ENCODE measurements at places on chromosomes 7 and 10.

DNA sequence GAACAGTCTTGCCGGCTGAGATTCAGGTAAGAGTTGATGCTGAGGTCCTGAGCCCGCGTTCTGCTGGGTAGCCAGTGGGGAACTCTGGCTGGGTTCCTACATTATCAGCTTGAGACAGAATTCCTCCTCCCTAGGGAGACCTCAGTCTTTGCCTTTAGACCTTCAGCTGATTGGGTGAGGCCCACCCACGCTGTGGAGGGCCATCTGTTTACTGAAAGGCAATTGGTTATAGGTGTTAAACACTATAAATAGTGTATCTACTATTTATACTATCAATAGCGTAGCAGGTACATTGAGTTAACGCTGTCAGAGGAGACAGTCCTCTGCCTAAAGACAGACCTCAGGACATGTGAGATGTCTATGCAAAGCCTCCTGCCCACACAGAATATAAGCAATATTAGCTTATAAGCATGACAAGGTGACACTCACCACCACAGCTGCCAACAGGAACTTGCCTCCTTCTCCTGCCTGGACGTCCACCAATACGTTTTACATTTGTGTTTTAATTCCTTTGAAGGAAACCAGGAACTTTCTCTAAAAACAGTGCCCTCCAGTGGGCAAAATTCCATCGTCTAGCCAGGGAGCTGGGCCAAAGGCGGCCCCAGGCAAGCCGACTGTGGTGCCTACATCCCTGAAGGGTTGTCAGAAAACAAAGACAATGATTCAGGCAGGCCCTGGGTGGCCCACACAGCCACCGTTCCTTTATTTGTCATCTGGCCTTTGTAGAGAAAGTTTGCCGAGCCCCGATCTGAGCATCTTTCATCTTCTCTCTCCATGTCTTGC is 58.8 kb downstream of the INSIG1 start:
- DNase-seq: no peak

DNA sequence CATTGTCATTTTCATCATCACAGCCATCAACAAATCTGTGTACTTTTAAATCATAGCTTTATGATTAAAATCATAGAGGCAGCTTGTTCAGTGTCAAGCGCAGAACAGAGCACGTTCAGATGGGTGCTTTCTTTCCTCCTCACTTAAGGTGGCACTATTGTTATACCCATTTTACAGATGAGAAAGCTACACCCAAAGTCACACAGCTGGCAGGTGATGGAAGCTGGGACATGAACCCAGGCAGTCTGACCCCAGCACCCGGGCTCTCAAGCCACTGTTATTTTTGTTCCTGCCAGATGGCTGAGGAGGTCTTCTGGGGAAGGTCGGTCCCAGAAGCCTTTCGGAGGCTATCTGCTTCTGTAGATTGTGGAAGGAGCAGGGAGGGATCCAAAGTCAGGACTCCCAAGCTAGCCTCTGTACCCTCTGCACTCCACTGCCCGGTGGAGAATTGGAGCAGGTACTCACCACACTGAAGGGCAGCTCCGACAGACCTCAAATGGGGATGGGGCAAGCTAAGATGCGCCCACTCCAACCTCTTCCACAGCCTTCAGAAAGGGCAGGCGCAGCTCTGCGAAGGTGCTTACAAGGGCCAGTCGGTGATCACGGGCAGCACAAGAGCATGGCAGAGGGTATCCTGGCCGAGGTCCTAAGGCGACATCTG is 610 bp downstream of the AVPI1 start:
- DNase-seq: no peak

- DNase-seq: no peak
These were observed 147.0 kb upstream of the CELF2 start for GRCh38 chr10:10870523-10871241.

DNA sequence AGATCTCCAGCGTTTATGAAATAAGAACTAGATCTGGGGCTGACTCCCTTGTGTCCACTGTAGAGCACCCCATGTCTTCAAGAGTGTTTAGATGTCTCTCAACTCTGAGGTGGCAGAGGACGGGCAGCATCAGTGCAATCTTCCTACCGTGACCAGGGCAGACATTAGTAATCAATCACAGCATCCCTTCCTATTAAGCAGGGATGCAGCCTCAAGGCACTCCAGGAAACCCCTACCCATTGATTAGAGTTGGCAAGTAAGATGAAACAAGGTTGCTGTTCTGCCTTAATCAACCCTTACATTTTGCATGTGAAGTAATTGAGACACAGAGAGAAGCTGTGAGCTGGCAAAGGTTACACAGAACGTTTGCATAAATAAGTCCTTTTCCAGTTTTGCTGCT is 283.7 kb upstream of the ZMIZ1 start:
- DNase-seq: no peak

GRCh38 chr10:3169271-3169670 is 3.3 kb downstream of the PITRM1 start:
- no peak for DNase-seq

- no peak for DNase-seq
These were observed 33.6 kb downstream of the CNTNAP2 start for GRCh38 chr7:146150153-146150552.

GRCh38 chr7:29426587-29426986 is 137.0 kb upstream of the PRR15 start:
- no peak for DNase-seq

GRCh38 chr10:60086421-60086820 is 180.1 kb upstream of the CCDC6 start:
- DNase-seq: no peak

- no peak for DNase-seq
These were observed 745 bp downstream of the YWHAG start for GRCh38 chr7:76358011-76358480.

DNA sequence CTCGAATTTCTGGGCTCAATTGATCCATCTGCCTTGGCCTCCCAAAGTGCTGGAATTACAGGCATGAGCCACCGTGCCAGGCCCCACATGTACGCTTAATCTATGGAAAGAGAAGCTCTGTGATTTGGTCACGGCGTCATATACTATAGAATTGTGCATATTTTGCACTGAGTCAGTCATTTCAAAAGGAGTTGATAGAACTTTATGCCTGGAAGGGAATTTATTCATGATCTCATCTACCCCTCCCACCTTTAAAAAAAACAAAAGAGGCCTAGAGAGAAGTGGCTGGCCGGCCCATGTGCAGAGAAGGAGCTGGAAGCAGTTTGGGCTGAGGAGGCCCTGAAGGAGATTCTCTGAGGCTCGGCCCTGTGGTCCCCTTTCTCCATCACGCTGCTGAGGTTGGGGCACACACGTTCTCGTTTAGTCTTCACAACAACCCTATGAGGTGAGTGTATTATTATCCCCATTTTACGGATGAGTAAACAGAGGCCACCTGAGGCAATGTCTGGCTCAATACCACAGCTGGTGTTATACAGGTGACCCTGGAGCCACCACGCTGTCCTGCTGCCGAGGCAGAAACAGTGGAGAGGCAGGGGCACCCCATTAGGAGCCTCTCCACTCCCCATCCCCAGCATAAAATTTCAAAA is 47.2 kb upstream of the ZRANB1 start:
- DNase-seq: no peak

DNA sequence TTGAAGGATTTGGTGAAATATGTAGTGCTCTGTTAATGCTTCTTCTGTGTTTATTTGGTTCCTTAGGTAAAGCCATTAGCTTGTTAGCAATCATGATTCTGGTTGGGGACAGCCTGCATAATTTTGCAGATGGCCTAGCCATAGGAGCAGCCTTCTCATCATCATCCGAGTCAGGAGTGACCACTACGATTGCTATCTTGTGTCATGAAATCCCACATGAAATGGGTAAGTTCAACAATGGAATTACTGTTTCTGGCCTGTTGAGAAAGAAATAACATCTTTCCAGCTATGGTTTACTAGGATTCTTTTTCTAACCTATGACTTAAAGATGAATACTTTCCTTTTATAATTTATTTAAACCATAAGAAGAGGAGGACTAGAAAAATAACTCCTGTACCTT is 48.9 kb downstream of the SLC39A12 start:
- no peak for DNase-seq

- DNase-seq: no peak
These were observed 264.4 kb downstream of the ETV1 start for GRCh38 chr7:13724977-13725566.

GRCh38 chr10:78365694-78366093 is 332.0 kb downstream of the RPS24 start:
- no peak for DNase-seq

GRCh38 chr7:106957766-106958165 is 86.7 kb upstream of the PRKAR2B start:
- DNase-seq: no peak

DNA sequence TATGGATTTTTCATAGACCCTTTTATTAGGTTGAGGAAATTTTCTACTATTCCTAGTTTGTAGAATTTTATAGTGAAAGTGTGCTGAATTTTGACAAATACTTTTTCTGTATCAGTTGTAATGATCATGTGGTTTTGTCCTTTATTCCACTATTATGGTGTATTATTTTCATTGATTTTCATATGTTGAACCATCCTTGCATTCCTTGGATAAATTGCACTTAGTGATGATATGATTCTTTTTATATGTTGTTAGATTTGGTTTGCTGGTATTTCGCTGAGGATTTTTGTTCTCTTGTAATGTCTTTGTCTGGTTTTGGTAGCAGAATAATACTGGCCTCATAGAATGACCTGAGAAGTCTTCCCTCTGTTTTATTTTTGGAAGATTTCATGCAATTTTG is 140.6 kb upstream of the CDK6 start:
- DNase-seq: no peak

- DNase-seq: no peak
These were observed 202.9 kb upstream of the MTPN start for GRCh38 chr7:136179851-136180721.

DNA sequence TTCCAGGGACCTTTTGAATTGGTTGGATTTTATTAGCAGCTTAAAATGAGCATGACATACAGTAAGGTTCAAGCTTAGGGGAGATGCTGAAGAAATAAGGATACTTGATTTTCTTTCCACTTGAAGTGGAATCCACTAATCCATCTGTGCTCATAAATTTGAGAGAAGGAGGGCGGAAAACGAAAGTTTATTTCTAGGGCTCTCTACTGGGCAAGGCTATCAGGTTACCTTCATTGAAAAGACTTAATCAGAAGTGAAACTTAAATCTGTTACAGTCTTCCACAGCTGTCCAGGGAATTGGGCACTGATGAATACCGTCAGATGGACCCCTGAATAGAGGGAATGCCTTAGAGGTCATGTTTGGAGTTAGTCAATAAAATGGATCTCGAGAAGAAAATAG is 21.8 kb downstream of the AUTS2 start:
- no peak for DNase-seq

- DNase-seq: peak; percentile 85
These were observed 122.1 kb upstream of the VKORC1L1 start for GRCh38 chr7:65750511-65751344.

GRCh38 chr10:33414841-33415240 is 80.4 kb upstream of the NRP1 start:
- no peak for DNase-seq

DNA sequence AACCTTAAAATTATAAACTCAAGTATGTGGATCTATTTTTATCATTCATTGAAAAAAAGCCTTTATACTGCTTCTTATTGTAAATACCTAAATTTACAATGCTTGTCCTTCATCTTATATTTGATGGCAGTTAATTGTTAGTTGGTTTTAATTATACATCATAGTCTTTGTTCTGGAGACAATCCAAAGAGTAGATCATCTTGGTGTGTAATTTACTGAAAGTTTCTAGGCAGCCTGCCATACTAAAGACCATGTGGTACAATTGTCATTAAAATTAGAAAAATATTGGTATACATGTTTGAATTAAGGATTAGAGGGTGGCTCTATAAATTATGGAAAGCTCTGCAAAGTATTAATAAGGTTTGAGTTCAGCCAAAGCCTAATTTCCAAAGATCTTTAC is 231.4 kb downstream of the KCND2 start:
- no peak for DNase-seq

DNA sequence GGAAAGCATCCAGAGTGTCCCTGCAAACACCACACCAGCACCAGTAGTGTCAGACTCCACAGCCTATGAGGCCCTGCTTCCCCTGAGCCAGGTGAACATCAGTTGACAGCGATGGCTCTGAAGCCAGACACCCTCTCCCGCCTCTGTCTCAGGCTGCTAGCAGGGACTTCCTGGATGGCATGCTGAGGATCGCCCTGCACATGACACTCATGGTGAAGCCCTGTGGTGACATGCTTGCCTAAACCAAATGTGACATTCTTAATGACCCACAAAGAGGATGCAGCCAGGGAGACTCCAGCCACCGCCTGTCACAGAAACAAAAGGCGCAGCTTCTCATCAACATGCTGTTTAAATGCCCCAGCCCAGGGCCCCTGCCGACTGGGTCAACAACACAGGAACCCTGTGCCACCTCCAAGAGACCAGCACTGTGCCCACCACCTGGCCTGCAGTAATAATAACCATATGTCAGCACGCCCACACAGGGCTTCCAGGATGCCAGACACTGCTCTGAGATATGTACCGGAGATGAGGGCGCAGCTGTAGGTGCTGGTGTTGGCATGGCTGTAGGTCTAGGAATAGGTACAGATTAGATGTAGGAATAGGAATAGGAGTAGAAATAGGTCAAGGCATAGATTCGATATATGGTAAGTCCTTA is 81.3 kb downstream of the GRID1 start:
- no peak for DNase-seq

DNA sequence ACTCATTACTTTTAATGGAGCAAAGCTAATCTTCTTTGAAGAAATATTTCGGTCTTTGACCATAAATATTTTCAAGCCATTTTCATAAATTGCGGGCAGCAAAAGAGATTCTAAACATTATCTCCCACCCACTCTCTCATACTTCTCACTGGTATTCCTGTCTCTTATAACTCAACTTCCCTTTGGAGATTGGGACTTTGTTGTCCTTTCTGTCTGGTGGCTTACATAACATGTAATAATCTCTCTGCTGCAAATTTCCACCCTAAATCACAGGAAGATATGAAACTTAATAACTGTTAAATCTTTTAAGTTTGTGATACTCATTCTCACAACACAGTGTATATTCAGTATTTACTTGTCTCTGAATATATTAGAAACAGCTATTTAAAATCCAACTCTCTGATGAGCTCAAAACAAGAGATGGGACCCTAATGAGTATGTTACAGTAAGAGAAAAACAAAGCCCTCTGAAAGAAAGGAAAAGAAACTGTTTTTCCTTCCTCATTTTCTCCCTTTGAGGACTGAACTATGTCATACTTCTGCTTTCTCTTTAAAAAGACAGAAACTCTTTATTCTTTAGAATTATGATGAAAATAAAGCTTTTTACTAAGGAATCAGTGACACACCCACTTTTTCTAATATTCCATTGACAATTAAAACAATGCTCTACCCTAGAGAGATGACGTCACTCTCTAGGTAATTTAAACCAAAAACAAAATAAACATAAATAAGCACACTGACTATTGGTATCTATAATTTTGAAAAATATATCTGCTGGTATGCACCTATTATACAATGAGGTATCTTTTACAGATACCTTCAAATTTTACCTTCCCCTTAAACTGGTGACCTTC is 14.7 kb downstream of the CALCR start:
- DNase-seq: no peak

DNA sequence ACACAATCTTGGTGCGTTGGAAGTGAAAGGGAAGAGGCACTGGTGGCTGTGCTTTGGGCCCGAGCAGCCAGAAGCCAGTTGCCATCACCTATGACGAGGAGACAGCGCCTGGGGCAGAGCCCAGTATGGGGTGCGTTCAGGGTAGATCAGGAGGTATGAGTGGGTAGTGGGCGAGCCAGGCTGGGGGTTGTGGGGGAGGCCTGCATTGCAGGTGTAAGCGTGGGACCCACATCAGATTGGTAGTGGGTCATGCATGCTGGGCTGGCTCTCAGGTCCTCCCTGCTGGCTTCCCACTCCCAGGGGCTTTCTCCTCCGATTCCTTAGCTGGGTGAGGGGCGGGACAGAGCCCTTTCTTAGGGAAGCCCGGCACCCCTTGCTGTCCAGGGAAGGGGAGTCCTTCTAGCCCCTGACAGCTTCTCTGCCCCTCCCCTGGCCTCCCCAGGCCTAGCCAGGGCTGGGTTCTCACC is 445 bp upstream of the PVRIG start:
- DNase-seq: no peak
